ENCODE measurements at places on chromosomes 7 and 10. TPM values are rescaled to one million over a fixed set of nuclear protein-coding genes. Genes with fewer than 3 reads are reported as not detected.

Gene ELAPOR2
- total RNA-seq = 51.0 TPM

Gene ABCC2
- 0.60 TPM for total RNA-seq

Gene GPR15LG
- not detected for total RNA-seq

Gene MET
- 9.9 TPM for total RNA-seq

Gene IDI2
- not detected for total RNA-seq

Gene CLDN3
- total RNA-seq = not detected

Gene CYP2C8
- 7.4 TPM for total RNA-seq

Gene SRRM3
- 77.4 TPM for total RNA-seq

Gene BICC1
- total RNA-seq = 6.4 TPM

Gene DNAJB12
- total RNA-seq = 36.5 TPM

Gene CALML5
- total RNA-seq = not detected

Gene RPEL1
- total RNA-seq = not detected

Gene AMPH
- 161 TPM for total RNA-seq

Gene CNPY4
- 21.9 TPM for total RNA-seq

Gene SPOCK2
- total RNA-seq = 295 TPM

All from dorsolateral prefrontal cortex (tissue), 122 donors.